ENCODE measurements at places on chromosomes 4 and X.
A peak's percentile ranks its signal among the peaks of the same experiment; 100 is the strongest.

DNA sequence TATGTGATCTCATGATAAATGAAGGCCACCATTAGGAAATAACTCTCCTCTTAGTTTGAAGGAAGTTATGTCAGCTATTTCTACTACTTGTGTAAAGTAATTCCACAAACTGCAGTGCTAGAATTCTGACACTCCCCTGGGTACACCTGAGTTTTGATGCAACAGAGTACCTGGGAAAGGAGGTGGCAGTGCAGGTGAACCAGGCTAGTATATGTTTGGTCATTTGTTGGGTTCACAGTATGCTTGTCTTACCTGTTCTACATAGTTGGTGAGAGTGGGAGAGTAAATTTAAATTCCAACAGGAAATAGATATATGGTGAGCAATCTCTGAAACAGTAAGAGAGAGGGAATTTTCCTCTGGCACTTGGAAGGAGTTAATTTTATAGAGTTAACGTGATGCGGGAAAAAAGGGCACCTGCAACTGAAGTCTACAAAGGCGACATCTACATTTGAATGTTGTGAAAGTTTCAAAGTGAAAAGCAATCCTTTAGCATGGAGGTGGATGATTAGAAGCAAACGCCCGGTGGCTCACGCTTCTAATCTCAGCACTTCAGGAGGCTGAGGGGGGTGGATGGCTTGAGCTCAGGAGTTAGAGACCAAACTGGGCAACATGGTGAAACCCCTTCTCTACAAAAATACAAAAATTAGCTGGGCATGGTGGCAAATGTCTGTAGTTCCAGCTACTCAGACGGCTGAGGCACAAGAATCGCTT lies 8.3 kb upstream of the SLC10A6 start:
- DNase-seq: no peak

DNA sequence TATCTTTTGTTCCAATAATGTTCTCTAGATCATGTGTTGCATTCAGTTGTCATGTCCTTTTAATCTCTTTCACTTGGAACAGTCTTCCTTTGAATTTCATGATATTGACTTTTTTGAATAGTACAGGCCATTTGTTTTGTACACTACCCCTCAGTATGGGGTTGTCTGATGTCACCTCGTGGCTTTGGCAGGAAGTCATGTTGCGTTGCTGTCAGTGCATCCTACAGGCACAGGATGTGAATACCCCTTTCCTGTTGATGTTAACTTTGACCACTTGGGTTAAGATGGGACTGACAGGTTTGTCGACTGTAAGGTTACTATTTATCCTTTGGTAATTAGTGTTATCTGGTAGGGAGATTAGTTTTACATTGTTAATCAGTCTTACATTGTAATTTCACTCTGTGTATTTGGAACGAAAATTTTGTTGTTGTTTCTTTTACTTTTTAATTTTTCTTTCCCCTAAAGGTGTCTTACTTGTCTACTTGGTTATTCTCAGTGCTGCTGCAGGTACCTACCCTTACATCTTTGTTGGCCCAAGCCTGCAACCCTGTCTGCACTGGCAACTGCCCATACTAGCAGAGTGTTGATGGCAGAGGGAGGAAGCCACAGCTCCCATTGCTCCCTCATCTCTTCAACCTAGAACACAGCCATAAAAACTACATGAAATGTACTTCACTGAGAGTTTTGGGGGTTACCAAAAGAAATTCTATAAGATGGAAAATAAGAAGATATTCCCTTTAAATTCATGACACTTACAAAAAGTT lies 14.7 kb upstream of the ATP8A1 start:
- DNase-seq: peak; percentile 27

DNA sequence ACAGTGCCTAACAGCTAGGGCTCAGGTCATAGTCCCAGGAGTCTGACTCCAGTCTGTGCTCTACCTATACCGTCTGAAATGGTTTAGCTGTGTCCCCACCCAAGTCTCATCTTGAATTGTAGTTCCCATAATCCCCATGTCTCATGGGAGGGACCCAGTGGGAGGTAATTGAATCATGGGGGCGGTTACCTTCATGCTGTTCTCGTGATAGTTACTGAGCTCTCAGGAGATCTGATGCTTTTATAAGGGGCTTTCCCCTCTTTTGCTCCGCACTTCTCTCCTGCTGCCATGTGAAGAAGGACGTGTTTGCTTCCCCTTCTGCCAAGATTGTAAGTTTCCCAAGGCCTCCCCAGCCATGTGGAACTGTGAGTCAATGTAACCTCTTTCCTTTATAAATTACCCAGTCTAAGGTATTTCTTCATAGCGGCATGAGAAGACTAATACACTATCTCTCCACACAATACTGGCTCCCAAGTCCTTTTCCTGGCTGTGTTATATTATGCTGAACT lies 110.8 kb downstream of the AFAP1 start:
- DNase-seq: no peak

DNA sequence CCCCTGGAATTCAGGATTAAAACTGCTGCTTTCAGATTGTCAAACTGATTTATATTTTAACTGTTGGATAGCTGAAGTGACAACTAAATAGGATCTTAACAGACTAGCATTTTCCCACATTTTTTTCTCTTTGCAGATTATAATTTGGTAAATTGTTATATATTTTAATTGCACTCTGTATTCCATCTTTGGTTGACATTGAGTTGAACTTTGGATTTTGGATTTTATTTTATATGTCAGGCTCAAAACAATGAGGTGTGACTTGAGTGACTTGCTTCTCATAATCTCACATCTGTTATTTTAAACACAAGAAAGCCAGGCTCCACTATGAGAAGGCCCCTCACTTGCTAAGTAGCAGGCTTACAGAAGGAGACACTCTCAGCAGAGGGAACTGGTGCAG lies 38.1 kb downstream of the NAA11 start:
- DNase-seq: no peak

DNA sequence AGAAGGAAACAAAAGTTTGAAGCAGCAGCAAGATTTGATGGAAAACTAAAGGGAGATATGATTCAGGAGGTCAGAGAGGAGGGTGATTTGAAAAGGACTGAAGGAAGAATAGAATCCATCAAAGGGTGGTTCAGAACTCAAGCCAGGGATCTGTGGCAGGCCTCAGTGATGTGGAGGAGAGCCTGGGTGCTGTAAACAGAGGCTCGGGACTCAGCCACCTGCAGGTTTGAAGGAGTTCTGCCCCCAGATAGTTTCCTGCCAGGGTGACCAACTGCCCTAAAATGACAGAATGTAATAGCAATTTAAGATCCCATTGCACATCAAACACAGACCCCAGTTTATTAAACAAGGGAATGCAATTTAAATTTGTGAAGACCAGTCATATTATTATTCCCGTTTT lies 204.0 kb upstream of the FAT1 start:
- DNase-seq: no peak

GRCh38 chr4:132180020-132180427 lies 969.1 kb upstream of the PCDH10 start:
- DNase-seq: no peak

GRCh38 chr4:119643306-119644042 lies 14.9 kb upstream of the PDE5A start:
- DNase-seq: no peak

- no peak for DNase-seq
Measured at GRCh38 chrX:9151772-9152307, 117.9 kb upstream of the FAM9B start.

DNA sequence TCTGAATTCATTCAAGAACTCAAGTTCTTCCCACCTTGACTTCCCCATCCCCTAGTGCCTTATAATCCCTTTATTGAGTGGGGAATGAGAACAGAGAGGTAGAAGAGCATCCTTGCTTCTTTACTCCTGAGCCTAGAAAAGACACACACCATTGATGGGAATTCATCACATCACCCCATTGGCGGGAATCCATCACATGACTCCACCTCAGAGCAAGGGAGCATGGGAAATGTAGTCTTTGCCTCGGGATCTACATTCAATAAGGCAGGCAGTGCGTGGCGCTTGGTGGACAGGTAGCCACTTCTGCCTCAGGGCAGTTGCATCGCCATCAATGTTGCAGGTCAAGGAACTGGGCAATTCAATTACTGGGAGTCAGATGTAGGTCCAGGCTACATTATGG lies 50.7 kb downstream of the MXRA5 start:
- DNase-seq: no peak

- no peak for DNase-seq
Measured at GRCh38 chr4:142416711-142417275, 429.3 kb downstream of the INPP4B start.

- no peak for DNase-seq
Measured at GRCh38 chr4:5707778-5708448, 446 bp downstream of the EVC2 start.

DNA sequence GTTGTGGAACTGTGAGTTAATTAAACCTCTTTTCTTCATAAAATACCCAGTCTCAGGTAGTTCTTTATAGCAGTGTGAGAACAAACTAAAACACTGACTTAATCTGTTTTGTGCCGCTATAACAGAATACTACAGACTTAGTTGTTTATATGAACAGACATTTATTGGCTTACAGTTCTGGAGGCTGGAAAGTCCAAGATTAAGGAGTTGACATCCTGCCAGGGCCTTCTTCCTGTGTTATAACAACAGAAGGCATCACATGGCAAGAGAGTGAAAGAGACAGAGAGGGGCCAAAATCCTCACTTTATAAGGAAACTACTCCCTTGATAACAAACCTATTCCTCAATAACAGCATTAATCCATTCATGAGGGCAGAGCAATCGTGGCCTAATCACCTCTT lies 42.5 kb upstream of the KCNIP4 start:
- DNase-seq: no peak

DNA sequence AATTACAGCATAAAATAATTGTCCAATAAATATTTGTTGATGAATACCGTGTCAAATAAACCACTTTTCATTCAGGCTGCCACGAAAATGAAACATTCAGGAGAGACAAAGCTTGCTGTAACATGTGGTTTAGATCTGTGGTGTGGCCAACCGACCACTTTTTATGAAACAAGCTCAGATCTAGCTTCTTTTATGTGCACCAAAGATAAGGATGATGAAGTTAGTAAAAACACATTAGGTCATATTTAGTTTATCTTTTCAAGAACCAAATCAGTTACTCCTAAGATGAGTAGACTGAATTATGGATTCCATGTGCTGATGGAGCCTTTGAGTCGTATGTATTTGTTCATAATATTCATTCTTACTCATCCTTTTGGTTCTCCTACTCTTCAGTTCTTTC lies 35.8 kb downstream of the STOX2 start:
- DNase-seq: no peak

DNA sequence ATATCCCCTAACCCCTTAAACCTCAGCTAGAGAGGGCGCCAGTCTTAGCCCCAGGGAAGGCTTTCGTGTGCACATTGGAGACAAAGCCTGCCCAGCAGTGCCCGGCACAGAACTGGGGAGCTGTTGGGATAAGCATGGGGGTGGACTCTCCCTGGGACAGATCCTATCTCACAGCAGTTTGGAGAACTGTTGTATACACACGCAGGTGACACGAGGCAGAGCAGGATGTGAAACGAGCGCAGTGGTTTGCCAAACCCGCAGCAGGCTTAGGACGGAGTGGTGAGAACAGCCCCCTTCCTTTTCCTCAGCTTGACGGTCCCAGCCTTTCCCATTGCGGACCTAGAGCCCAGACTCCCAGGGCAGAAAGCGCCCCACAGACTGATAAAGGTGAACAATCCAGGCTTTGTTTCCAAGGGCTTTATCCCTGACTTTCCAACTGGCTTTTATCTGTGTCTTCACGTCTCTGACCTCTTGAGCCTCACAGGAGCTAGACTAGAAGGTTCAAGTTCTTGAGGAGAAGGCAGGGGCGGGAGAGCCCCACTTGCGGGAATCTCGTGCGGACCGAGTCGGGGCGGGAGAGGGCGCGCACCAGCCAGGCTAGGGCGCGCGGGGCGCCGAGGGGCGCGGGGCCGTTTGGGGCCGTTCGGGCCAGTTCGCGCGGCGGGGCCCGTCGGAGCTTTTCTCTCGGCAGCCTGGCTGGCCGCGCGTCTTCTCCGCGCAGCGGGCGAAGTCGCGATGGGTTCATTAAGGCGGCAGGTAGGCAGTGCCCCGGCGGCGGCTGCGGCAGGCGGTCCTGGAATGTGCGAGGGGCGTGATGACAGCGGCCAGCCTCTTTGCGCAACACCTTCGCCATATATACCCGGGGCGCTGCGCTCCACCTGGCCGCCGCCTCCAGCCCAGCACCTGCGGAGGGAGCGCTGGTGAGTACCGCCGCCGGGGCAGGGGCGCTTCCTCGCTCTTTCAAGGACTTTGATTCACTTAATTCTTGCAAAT lies at the start of gene SLC34A2:
SLC34A2 (plus strand) TSS at position 881 of the 993 bp plus-strand sequence. CDS start 6,650 bp downstream, outside the sequence.
- no peak for DNase-seq

DNA sequence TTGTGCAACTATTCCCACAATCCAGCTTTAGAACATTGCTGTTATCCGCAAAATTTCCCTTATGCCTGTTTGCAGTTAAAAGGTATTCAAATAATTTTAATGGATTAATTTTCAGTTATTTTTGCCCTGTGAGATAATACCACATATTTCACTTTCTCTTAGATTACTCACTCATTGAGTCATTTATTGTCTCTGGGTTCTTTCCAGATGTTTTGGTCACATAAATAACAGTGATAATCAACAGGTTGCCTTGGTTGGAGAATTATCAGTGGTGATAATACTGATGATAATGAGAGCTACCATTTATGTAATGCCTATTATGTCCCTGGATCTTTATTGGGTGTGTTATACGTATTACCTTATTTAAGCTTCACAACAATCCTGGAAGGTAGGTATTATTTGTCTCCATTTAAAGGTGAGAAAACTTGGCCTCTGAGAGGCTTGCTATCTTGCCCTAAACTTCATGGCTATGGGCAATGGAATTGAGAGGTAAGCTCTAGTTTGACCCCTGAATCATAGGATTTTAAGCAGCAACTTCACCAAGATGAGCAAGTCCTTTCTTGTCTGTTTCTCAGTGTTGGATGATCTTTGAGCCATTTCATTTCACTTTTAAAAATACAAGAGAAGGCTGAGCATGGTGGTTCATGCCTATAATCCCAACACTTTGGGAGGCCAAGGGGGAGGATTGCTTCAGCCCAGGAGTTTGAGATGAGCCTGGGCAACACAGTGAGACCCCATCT lies 87.4 kb downstream of the KIT start:
- DNase-seq: no peak

DNA sequence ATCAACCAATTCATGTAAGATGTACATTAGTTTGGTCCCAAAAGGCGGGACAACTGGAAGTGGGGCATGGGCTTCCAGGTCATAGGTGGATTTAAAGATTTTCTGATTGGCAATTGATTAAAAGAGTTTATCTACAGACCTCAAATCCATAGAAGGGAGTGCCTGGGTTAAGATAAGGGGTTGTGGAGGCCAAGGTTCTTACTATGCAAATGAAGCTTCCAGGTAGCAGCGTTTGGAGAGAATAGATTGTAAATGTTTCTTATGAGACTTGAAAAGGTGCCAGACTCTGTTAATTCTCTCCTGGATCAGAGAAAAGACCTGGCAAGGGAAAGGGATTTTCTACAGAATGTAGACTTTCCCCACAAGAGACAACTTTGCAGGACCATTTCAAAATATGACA lies 2.4 kb downstream of the MGST2 start:
- DNase-seq: no peak

GRCh38 chrX:74304016-74304415 lies at the start of gene ZCCHC13:
Gene ZCCHC13 (plus strand): TSS chrX:74304180. CDS start chrX:74304267, 87 bp downstream.
- DNase-seq: no peak

GRCh38 chr4:167031534-167032156 lies 202.6 kb downstream of the SPOCK3 start:
- no peak for DNase-seq
